Activated naive CD4-positive, alpha-beta T cell treated with anti-CD3 and anti-CD28 coated beads, Interleukin-2, amount 50 U/mL, for 72 hours (primary cell): ENCODE measurements at places on chromosomes 4 and X.

GRCh38 chr4:5572114-5572513 is 136.2 kb downstream of the EVC2 start:
- DNase-seq, result no peak

- DNase-seq, result no peak
These were observed 122.1 kb downstream of the MANBA start for GRCh38 chr4:102638621-102639020.

DNA sequence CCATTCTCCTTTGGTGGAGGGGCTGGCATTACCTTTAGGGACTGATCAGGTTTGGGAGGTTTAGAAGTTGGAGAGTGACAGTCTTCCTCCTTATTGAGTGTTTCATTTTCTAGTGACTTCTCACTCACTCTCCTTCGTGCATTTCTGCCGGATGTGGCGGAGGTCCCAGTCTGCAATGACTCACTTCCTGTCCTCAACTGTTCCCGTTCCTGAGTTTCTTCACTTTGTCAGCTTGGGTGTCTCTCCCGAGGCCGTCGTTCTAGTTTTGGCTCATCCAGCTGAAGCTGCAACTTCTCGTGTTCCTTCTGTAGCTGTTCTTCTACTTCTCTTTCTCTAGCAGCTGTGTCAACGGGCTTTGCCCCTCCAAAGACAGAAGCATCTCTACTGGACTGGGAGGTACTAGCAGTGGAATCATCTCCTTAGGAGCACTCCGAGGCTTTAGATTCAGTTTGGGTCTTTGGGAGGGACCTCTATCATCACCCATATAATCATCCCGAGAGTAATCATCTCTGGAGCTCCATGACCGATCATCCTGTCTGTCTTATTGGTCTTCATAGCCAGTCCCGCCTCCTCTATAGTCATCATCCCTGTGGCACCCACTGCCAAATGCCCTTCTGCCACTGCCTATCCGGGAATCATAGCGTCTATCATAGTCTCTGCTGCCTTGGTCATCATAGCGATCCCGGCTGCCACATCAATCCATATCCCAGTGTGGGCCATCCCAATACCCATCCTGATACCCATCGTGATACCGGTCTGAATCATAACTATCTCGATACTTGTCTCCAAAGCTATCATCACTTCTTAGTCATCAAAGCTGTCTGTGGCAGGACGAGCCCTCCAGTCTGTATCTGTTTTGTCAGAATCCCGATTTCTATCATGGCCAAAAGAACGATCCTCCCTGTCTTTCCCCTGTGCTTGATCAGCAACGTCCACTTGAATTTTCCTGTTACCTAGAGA is 35.3 kb upstream of the VSIG4 start:
- DNase-seq, result peak; percentile 27

DNA sequence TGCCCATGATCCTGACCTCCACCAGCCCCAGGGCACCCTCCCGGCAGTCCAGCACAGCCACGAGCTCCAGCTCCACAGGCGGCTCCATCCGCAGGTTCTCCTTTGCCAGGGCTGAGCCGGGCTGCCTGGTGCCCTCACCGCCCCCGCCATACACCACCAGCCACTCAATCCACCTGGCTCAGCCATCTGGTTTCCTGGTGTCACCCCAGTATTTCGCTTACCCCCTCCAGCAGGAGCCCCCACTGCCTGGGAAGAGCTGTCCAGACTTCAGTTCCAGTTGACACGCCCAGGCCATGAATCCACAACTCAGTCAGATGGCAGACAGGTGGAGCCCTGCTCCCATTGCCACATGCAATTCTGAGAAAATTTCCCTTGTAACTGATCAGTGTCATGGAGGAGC is 3.9 kb downstream of the SHISA3 start:
- DNase-seq, result no peak

DNA sequence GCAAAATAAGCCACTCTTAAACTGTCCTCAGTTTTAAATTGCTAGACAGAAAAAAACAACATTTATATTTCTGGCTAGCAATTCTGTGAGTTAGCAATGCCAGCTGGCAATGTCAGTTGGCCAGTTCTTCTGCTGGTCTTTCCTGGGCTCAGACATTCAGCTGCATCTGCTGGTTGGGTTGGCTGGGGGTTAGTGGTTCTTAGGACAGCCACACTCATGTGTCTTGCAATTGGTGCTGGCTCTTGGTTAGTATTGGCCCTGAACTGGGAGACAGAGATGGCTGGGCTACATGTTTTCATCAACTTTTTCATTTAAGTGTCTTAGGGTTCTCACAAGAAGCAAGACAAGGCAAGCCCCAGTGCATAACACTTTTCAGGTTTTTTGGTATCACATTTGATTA is 48.0 kb upstream of the PDLIM5 start:
- DNase-seq, result no peak

GRCh38 chr4:118034053-118034785 is at the start of gene NDST3:
NDST3 (plus strand) TSS chr4:118034486; CDS start chr4:118053911, 19,425 bp downstream.
- DNase-seq, result peak; percentile 7

- no peak for DNase-seq
These were observed 35.1 kb downstream of the TMLHE start for GRCh38 chrX:155577682-155578081.

DNA sequence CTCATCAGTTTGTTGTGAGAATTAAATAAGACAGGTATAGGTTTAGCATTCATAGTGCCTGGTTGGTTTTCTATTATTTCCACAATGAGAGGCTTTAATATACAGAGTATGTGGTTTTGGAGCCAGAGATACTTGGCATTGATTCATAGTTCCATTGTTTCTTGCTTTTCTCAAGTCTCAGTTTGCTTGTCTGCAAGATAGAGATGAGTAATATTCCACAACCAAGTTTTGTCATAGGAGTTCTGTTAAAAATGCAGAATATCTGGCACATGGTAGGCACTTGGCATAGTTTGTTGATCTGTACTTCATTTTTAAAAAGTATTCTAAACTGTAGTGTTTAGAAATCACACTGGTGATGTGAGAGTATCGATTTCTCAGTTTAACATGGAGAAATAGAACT is 37.5 kb upstream of the EDA2R start:
- no peak for DNase-seq

DNA sequence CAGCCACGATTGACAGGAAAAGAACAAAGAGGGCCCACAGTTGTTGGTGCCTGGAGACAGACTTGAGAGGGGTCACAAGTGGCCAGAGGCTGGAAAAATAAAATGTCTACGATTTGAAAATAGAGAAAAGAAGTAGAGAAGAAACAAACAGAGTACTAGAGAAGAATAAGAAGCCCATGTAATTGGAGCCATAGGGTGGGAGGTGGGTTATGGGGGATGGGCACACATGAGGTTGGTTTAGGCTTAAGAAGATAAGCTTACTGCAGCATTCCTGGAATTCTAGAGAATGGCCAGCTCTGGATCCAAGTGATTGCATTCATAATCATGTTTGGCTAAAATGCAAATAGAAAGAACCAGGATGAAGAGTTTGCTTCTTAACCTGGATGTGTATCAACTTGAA is 210.7 kb downstream of the MAML3 start:
- no peak for DNase-seq

DNA sequence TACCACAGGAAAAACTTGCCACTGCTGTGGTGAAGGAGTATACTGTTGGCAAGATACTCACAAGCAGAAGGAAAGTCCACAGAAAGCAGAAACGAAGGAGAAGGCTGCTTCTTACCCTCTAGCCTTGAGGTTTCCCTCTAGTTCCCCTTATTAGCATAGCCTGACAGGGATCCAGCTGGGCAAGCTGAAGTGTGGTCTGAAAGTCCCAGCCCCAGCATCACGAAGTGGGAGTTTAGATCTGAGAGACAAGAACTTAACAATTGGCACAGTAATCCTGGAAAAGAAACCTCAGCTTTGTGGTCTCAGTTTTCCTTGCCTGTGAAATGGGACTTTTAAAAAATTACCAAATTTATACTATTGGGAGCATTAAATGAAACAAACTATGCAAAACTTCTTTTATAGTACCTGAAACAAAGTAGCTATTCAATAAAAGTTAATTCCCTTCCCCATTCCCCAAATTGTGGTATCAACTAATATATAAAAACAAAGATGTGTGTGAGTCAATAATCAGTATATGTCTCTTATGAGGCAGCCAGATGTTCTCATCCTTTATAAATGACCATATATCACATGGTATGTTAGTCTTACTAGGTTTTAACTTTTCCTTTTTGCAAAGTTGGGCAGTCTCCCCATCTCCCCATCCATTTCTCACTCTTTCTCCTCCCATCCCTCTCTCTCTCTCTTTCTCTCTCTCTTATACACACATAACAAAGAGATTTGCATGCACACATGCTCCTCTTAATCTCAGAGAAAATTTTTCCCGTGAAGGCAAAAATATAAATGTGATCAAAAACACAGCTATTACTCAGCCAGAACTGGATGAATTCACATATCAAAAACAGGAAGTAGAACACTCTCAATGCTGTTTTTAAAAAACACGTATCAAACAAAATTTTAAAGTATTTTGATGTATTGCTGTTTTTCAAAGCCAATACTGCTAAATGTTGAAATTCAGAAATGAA is 57.8 kb downstream of the SCFD2 start:
- DNase-seq, result no peak

- no peak for DNase-seq
These were observed 39.4 kb downstream of the DCLK2 start for GRCh38 chr4:150117629-150118028.

GRCh38 chrX:40446921-40447320 is 133.8 kb upstream of the ATP6AP2 start:
- no peak for DNase-seq
